Naive thymus-derived CD4-positive, alpha-beta T cell (primary cell): ENCODE measurements at places on chromosomes 5 and 9. TPM values are rescaled to one million over a fixed set of nuclear protein-coding genes. Genes with fewer than 3 reads are reported as not detected.

DNA sequence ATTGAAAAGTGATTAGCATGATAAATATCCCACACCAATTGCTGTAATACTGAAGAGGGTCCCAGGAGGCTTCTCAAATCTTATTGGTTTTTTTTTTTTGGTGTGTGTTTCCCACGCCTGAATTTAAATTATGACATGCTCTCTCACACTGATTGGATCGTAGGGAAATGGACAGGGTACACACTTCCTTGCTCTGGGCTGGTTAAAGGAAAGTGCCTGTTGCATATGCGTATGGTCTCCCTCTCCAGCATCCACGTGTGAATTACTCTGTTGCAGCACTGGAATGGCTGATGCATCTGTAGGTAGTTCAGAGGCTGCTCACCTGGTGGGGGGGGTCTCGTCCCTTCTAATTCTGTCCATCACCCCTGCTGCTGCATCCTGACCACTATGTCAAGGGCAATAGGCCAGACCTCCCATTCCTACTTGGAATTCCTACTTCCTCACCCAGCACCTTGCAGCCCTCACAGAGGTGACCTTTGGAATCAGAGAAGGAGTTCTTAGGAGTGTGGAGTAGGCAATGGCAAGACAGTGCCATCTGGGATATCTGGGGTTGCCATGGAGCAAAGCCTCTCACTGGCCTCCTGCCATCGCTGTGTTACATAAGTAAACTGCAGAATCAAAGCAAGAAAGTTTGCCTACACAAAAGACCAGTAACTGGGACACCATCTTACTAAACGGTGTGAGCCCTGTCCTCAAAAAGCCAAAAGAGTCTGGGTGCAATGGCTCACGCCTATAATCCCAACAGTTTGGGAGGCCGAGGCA is 71.4 kb upstream of the FBXW11 start:
- no peaks in the 10 kb centered on the region for H3K27me3 ChIP-seq
- peak overlapping the region; percentile 23 for H3K27ac ChIP-seq
- no peak for DNase-seq
- peaks cover 51% of the 10 kb centered on the region for H3K36me3 ChIP-seq
- peaks cover 7% of the 10 kb centered on the region for H3K4me1 ChIP-seq

DNA sequence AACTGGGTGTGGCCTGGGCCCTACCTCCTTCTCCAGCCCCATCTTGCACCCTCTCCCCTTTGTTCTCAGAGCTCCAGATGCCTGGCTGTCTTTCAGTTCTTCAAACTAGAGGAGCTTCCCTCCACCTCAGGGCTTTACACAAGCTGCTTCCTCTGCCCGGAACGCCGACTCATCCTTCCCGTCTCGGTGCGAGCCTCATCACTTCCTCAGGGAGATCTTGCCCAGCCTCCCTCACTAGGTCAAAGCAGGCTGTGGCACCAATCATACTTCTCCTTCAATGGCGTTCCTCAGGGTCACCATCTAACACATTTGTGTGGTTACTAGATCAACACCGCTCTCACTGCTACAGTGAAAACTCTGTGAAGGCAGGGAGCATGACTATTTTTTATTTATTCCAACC is 56.2 kb upstream of the ZSWIM6 start:
- H3K36me3 ChIP-seq = no peaks in the 10 kb centered on the region
- H3K27ac ChIP-seq = no peak overlapping the region
- no peak for DNase-seq
- H3K4me1 ChIP-seq = no peaks in the 10 kb centered on the region

SHOC1 gene
- not detected for polyA plus RNA-seq

SPATA31C1 gene
- polyA plus RNA-seq = not detected

SLC38A9 gene
- polyA plus RNA-seq = 13.3 TPM

ZNF367 gene
- 1.7 TPM for polyA plus RNA-seq

EGFLAM gene
- polyA plus RNA-seq = not detected

EMB gene
- 105 TPM for polyA plus RNA-seq

PLPP7 gene
- 0.71 TPM for polyA plus RNA-seq

DNA sequence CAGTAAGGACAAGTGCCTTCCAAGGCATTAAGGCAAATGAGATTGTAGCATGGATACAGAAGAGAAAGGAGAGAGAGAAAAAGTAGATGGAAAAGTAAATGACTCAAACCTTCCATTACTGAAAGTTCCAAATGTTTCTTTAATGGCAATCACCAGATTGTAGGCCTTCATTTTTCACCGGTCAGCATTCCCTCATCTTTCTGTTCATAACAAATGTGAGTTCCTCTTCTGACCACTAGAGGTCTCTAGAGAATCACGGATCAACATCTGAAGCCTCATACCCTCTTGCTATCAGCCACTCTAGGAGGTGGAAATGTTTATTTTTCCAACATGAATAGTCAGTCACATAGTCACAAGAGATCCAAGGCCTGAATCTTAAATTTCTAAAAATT is 73.6 kb upstream of the RPS23 start:
- peaks cover 6% of the 10 kb centered on the region for H3K4me1 ChIP-seq
- H3K4me3 ChIP-seq = no peak overlapping the region
- no peaks in the 10 kb centered on the region for H3K36me3 ChIP-seq

- H3K36me3 ChIP-seq = no peaks in the 10 kb centered on the region
- H3K27ac ChIP-seq = no peak overlapping the region
These were observed 118.4 kb downstream of the CTNND2 start for GRCh38 chr5:11785771-11786352.

- no peaks in the 10 kb centered on the region for H3K36me3 ChIP-seq
- no peaks in the 10 kb centered on the region for H3K27me3 ChIP-seq
- H3K4me3 ChIP-seq = no peak overlapping the region
- H3K4me1 ChIP-seq = no peaks in the 10 kb centered on the region
These were observed 58.1 kb downstream of the TLE1 start for GRCh38 chr9:81631218-81631745.

DNA sequence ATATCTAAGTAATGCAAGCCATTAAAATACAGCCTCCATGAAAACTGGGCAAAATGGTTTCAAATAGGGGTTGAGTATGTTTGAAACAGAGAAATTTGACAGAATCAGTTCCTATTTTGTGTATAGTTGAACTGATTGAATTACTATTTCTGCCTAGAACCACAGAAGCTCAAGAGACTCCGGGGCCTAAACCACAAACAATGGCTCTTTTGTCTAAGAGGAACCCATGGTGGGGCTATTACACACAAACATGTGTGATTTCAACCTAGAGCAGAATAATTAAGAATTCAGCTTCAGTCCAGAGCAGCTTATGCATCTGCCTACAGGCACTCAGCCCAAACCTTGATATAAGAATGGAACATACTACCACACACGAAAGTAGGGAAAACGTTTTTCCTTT is 171.2 kb upstream of the MPDZ start:
- no peaks in the 10 kb centered on the region for H3K36me3 ChIP-seq
- no peak for DNase-seq
- no peak overlapping the region for H3K27ac ChIP-seq
- no peaks in the 10 kb centered on the region for H3K27me3 ChIP-seq
- no peak overlapping the region for H3K4me3 ChIP-seq
- H3K4me1 ChIP-seq = no peaks in the 10 kb centered on the region

- no peaks in the 10 kb centered on the region for H3K27me3 ChIP-seq
- no peak overlapping the region for H3K4me3 ChIP-seq
- H3K27ac ChIP-seq = no peak overlapping the region
These were observed 11.5 kb upstream of the JMY start for GRCh38 chr5:79224286-79224984.

DNA sequence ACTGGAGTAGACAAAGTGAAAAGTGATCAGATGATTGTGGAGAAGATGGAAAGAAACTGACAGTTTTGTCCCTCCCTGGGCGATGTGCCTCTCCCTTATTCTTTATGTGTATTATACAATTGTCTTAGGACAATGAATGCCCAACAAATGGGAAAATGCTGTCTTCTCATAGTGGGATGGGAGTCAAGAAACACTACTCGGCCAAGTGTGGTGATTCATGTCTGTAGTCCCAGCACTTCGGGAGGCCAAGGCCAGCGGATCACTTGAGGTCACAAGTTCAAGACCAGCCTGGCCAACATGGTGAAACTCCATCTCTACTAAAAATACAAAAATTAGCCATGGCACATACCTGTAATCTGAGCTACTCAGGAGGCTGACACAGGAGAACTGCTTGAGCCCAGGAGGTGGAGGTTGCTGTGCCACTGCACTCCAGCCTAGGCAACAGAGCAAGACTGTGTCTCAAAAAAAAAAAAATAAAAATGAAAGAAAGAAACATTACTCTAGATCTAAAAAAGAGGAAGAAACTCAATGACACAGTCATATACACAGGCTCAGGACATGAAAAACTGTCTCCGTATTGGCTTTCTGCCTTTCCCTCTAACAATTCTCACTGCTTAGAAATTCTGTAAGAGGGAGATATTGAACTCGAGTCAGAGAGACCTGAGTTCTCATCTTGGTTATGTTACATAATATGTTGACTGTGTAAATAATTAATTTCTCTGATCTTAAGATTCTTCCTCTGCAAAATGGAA is 67.9 kb upstream of the TARS1 start:
- H3K27ac ChIP-seq = no peak overlapping the region
- no peaks in the 10 kb centered on the region for H3K36me3 ChIP-seq
- no peak overlapping the region for H3K4me3 ChIP-seq

- no peak for DNase-seq
- H3K27me3 ChIP-seq = no peaks in the 10 kb centered on the region
- no peaks in the 10 kb centered on the region for H3K4me1 ChIP-seq
- no peaks in the 10 kb centered on the region for H3K36me3 ChIP-seq
- no peak overlapping the region for H3K4me3 ChIP-seq
These were observed 13.6 kb upstream of the MAST4 start for GRCh38 chr5:66582499-66583165.

- no peak overlapping the region for H3K4me3 ChIP-seq
- no peak overlapping the region for H3K27ac ChIP-seq
- DNase-seq = no peak
- no peaks in the 10 kb centered on the region for H3K36me3 ChIP-seq
These were observed 2.5 kb upstream of the ISL1 start for GRCh38 chr5:51380603-51381207.

DNA sequence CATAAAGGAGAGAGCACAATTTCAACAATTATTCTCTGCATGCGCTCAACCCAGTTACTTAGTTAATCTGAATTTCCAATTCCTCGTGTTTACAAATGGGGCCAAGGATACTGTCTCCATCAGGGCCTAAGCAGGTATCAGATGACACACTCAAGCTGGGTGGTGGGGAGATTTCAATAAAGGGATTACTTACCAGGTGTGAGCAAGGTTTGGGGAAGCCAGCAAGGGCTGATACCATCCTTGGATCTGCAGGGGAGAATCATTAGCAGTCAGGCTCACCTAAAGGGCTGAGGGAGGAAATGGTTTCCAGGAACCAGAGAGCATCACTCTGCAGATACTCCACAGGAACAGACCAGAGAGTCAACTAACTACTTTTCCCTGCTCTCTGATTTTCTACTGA is 487.1 kb downstream of the NTRK2 start:
- H3K4me3 ChIP-seq = no peak overlapping the region
- no peak for DNase-seq
- no peaks in the 10 kb centered on the region for H3K36me3 ChIP-seq
- no peaks in the 10 kb centered on the region for H3K27me3 ChIP-seq
- H3K27ac ChIP-seq = no peak overlapping the region
- H3K4me1 ChIP-seq = no peaks in the 10 kb centered on the region

DNA sequence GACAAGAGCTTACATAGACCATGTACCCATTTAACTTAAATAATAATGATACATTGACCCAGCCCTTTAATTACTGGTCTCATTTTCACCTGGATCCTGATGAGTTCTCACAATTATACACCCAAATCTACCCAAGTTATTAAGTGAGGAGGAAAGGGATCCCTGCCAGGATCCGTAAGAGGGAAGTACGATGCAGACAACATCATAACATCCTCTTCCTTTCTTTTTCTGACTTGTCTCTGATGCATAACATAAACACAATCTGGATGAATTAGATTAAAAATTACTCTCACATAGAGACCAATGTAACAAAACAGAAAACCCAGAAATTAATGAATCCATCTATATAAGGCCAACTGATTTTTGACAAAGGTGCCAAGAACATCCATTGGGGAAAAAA is 17.0 kb downstream of the MARCHF3 start:
- H3K27me3 ChIP-seq = no peaks in the 10 kb centered on the region
- no peak overlapping the region for H3K4me3 ChIP-seq
- peaks cover 18% of the 10 kb centered on the region for H3K4me1 ChIP-seq
- no peak for DNase-seq
- no peaks in the 10 kb centered on the region for H3K36me3 ChIP-seq
